Dermis blood vessel endothelial cell (primary cell): ENCODE measurements at places on chromosomes 16 and 17.
A peak's percentile ranks its signal among the peaks of the same experiment; 100 is the strongest.

- no peak for DNase-seq
Measured at GRCh38 chr16:85209526-85210121, 97.4 kb upstream of the CIBAR2 start.

DNA sequence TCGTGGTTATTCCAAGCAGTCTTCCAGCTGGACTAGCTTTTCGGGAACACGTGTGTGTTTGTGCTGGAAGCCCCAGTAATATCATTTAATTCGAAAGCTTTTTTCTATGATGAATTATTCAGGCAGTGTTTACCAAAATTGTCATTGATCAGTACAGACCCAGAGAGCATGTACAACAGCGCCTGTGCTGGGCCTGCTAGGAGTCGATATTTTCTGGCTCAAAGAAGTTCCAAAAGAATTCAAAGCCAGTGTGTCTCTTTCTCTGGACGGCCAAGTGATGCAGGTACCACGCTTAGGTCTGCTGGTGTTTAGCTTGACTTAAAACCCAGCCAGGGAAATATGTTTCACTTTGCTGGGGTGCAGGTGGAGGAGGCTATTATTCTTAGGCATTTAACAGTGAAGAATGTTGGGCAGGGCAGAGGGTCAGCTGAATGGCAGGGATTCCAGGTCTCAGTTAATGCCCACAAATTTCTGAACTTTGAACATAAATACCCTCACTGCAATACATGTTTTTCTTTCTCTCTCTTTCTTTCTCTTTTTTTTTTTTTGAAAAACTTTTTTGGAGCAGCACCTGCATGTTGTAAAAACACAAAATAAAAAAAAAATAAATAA, 401.3 kb downstream of the WWOX start:
- no peak for DNase-seq

DNA sequence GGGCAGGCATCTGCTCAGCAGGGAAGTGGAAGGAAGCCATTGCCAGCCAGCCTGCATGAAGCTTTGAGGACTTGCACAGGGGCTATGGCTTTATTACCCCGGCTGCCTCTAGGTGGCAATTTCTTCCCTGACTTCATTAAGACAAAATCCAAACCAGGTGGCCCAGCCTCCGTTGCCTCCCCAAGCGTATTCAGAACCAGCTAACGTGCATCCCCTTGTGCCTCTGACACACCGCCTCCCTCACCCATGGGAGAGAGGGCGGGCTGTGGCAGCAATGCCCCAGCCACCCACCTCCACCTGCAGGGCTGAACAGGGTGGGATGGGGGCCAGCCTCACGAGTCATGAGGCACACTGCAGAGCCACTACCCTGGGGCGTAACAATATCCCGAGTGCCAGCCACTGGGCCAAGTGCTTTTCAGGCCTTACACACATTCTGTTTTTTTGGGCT, 6.8 kb downstream of the KIFC3 start:
- DNase-seq: peak; percentile 64

GRCh38 chr17:81524039-81524864, 3.9 kb upstream of the FSCN2 start:
- no peak for DNase-seq

DNA sequence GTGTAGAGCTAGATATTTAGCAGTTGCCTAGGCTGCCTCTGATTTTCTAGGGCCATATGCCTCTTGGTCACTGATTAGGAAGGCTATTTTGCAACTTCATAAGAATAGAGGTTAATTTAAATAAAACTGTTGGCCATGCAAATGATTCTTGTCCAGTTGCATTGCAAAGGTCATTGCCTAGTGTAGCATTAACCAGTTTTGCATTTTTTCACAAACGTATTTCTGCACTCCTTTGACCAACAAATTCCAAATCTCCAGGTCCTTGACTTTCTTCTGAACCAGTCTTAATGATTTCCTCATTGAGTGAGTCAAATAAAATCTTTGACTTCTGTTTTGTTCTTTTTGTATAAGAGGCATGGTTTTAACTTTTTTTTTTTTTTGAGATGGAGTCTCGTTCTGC, 33.5 kb downstream of the ERCC4 start:
- no peak for DNase-seq

DNA sequence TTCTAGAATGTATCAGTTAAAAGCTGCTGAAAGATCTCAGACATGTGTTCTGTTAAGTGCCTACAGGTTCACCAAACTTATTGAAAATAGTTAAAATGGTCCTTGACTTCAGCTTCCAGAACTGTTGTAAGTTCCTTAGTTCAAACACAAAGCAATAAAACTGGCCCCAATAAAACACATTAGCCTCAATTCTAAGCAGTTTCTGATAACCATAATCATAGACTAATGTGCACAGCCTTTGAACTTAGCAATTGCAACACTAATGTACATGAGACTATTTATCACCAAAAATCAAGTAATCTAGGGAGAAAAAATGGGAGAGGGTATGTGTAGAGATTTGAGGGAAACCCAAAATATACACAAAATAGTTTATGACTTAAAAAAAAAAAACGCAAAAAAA, 15.4 kb downstream of the PIGL start:
- DNase-seq: no peak

DNA sequence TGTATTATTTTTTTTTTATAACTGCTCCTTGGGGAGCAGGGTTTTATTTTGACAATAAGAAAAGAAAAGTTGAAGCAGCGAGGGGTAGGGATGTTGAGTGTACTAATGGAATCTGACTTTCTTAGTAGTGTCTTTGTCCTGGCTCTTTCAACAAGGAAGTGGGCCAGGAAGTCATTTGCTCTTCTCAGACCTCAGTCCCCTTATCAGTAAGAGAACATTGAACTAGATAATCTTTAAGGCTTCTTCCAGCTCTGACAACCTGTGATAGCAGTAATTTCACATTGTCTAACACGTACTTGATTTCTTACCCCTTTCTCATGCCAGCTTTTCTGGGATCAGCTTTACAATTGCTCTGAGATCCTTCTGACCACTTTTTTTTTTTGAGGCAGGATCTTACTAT, 8.3 kb downstream of the LIG3 start:
- no peak for DNase-seq

- DNase-seq: no peak
Measured at GRCh38 chr16:25433388-25433787, 175.7 kb upstream of the ZKSCAN2 start.

GRCh38 chr16:57618296-57619132, 9.9 kb upstream of the ADGRG1 start:
- DNase-seq: no peak

- no peak for DNase-seq
Measured at GRCh38 chr17:67025216-67025792, 19.1 kb upstream of the CACNG1 start.

DNA sequence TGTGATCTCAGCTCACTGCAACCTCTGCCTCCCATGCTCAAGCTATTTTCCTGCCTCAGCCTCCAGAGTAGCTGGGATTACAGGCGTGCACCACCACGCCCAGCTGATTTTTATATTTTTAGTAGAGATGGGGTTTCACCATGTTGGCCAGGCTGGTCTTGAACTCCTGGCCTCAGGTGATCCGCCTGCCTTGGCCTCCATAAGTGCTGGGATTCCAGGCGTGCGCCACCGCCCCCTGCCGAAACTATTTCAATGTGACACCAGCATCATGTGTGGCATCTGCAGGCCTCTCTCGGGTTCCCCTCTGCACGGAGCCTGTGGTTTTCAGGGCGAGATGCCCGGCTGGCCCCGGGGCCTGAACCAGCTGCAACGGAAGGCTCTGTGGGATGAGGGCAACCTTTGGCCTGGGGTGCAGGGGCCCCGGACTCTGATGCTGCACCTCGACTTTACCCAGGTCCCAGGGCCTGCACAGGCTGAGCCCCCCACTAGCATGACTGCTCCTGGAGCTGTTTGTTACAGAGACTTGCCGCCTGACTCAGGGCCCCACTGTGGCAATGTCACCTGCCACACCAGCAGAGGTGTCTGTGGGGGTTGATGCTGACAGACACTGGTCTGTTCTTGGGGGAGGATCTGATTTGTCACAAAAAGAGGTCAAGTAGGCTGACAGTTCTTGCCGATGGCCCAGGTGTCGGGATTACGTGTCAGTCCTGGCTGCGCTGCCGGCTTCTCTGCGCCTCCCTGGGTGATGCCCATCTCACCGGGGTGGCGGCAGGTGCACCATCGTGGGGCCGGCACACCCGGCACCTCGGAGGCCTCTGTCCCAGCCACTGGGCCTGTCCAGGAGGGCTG, 8.6 kb upstream of the TEX19 start:
- DNase-seq: no peak

DNA sequence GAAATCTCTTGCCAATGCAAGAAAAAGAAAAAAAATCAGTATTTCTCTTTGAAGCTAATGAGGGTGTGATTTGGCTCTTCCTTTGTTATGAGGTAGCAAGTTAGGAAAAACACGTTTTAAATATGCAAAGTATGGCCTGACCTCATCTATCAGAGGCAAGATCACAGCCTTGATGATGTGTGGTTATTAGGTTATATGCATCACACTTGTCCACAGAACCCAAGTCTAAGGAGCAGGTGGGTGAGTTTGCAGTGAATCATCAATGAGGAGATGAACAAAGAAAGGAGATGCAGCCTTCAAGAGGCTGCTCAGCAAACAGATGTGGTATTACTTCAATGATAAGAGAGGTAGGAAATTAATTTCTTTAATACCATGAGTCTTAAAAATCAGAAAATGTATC, 594.8 kb upstream of the CDH5 start:
- DNase-seq: no peak

GRCh38 chr16:64206862-64207261, 915.0 kb downstream of the CDH11 start:
- DNase-seq: no peak

- peak; percentile 71 for DNase-seq
Measured at GRCh38 chr17:48597778-48598631, 4.4 kb upstream of the HOXB5 start.

- DNase-seq: no peak
Measured at GRCh38 chr16:5575646-5576245, 478.2 kb upstream of the EEF2KMT start.

DNA sequence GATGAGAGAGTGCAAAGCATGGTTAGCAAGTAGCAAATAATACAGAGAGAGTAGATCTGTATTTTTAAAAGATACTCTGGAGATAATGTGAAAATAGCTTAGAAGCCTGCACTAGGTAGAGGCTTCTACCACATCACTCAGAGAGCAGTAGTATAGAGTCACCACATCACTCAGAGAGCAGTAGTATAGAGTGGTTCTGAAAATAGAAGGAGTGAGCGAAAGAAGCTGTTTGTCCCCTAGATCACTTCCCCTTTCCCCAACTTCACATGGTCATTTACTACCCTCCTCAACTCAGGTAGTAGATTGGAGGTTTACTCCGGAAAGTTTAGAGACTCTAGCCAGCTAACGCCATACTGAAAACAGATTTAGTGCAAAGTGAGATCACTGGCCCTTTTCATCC, 17.1 kb downstream of the DGKE start:
- peak; percentile 8 for DNase-seq

- no peak for DNase-seq
Measured at GRCh38 chr16:58119509-58119845, 9.7 kb downstream of the CFAP20 start.

DNA sequence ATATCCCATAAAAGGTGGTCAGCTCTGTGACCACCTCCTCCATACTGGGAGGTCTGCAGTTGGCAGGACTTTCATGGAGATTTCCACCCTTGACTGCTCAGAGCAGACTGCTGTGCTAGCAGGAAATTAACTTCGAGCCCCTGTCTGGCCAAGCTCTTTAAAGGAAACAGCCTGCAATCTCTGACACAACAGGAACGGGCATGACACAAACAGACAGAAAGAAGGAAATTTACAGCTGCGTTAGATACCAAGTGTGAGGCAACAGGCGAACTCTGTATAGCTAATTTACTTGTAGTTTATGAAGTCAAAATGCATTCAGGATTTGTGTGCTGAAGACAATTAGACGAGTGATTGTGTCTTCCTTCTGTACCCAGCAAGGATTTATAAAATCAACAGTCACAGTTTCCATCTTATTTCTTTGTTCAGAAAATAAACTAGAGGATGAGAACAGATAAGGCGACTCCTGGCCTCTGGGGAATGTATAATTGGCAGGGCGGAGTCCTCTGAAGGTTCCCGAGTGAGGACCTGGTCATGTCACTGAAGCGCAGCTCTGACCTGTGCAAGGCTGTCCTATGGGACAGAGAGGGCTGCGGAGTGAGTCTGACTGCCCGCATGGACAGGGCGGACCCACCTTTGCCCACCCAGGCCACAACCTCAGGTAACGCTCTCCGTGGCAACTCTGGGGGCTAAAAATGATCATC, 16.1 kb downstream of the WIPI1 start:
- DNase-seq: peak; percentile 83

DNA sequence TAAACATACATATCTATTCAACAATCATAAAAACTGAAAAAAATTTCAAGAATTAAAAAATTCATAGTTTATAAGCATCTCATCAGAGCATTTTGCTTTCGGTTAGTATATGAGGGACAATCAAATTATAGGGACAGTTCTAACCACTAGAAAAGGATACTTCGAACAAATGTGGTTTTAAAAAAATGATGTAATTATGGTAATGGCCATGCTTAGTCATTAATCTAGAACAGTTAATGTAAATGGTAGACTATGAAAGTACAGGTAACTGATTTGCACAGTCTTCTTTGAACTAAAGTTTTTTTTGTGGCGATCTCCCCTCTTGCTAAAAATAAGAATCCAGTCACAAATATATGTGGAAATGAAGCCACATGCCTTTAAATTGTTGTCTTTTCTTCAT, 63.5 kb upstream of the PHOSPHO1 start:
- no peak for DNase-seq

DNA sequence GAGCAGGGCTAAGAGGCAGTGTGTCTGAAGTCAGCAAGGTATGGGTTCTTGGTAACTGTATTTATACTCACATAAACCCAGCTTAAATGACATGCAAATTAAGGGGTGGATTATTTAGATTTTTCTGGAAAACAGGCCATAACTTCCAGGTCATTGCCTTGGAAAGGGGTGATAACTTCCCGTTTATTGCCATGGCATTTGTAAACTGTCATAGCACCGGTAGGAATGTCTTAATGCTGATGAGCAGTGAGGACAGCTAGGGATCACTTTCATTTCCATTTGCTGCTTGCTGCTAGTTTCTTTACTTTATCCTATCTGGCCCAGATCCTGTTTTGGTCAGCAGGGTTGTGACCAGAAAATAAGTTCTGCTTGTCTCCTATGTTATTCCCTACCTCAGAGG, 1336.7 kb downstream of the CDH11 start:
- no peak for DNase-seq

GRCh38 chr17:38327936-38328335, 15.8 kb downstream of the GPR179 start:
- DNase-seq: no peak

- DNase-seq: no peak
Measured at GRCh38 chr17:6255322-6255721, 179.6 kb downstream of the AIPL1 start.

GRCh38 chr17:45248132-45248957, 13.5 kb downstream of the SPATA32 start:
- DNase-seq: no peak

- DNase-seq: no peak
Measured at GRCh38 chr17:47822785-47823184, 1.2 kb upstream of the OSBPL7 start.

- DNase-seq: no peak
Measured at GRCh38 chr17:27296428-27296979, 2.6 kb downstream of the WSB1 start.
